ENCODE measurements at places on chromosomes 12 and 14.

GRCh38 chr14:74510223-74510931 is 16.8 kb downstream of the ISCA2 start:
- no peak for DNase-seq

- no peak for DNase-seq
These were observed 70.2 kb downstream of the BTG1 start for GRCh38 chr12:92075425-92075914.

DNA sequence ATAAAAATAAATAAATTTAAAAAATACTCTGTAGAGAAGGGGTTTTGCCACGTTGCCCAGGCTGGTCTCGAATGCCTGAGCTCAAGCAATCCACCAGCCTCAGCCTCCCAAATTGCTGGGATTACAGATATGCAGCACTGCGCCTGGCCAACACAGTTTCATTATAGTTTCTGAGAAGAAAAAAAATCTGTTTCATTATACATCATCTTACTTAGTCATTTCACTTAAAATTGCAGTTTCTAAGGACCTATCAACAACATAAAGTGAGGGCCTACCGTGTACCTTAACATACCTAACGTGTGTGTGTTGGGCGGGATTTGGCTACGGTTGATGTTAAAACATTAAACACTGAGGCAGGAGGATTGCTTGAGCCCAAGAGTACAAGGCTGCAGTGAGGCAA is 28.3 kb downstream of the P2RX2 start:
- DNase-seq = no peak

GRCh38 chr14:75242546-75243273 is 35.9 kb upstream of the FOS start:
- DNase-seq = no peak

GRCh38 chr14:100765296-100765695 is 38.6 kb downstream of the DLK1 start:
- no peak for DNase-seq

DNA sequence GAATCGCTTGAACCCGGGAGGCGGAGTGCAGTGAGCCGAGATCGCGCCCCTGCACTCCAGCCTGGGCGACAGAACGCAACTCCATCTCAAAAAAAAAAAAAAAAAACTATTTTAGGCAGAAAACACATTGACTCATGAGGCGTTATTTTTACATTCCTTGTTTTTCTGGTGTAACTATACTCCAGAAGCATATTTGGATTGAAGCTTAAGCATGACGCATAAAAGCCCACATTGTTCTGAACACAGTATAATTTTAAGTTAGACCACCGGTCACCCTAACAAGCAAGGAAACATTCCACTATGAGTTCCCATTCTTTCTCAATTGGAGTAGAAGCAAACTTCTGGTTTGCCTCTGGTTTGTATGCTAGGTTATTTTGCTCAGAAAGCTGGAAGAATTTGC is 173.0 kb downstream of the MYRFL start:
- no peak for DNase-seq

All from stimulated activated CD8-positive, alpha-beta memory T cell treated with anti-CD3 and anti-CD28 coated beads, Interleukin-2, amount 100 ng/mL, for 48 hours (primary cell).